ENCODE measurements at places on chromosomes 1 and 21.

DNA sequence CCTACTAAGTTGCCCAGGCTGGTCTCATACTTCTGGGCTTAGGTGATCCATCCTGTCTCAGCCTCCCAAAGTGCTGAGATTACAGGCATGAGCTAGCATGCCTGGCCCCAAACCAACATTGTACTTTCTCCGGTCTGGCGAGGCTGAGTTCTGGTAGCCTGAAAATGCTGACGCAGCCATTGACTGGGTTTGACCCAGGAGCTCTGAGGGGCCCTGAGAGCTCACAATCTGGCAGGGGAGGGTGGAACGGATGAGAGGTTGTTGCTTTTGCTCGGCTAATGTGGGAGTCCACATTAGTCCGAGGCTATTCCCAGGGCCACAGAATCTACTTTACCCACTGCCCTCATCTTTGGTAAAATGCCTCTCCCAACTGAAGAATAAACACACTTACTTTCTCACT, 35.1 kb upstream of the PARP1 start:
- DNase-seq: no peak

GRCh38 chr1:197137322-197137721, 9.1 kb downstream of the ASPM start:
- DNase-seq: no peak

- no peak for DNase-seq
Measured at GRCh38 chr1:171890131-171890530, 48.8 kb downstream of the DNM3 start.

DNA sequence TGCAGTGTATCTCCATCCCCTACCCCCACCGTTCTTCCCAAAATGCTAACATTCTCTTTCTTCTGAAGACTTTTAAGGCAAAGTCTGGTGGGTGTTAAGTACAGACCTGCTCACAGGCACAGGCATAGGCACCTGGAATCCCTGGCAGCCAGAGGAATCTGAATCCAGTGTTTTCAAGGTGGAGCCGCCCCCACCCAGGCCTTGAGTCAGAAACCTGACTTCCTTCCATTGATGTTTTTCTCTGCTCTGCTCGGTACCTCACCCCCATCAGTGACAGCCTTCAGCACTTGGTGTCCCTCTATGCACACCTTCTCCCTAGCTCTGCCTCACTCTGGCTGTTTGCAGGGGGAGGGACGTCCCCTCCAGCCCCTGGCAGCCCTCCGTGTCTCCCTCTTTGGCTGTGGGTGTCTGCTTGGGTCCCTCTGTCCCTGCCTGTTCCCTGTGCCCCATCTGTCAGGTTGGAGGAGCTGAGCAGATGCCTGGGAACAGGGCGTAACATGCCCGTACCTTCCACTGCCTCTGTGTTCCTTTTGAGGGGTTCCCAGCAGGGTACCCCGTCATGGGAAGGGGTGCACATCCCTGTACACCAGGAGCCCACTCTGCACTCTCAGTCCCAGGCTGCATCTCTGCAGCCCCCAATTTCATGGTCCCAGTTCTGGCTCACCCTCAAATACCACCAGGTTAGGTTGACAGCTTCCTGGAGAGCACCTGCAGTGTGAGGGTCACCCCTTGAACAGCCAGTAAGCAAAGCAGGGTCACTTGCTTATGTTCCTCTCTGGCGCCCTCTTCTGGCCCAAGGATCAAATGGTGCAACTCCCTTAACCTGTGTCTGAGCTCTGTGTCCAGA, 6.7 kb downstream of the NCDN start:
- DNase-seq: peak; percentile 41

DNA sequence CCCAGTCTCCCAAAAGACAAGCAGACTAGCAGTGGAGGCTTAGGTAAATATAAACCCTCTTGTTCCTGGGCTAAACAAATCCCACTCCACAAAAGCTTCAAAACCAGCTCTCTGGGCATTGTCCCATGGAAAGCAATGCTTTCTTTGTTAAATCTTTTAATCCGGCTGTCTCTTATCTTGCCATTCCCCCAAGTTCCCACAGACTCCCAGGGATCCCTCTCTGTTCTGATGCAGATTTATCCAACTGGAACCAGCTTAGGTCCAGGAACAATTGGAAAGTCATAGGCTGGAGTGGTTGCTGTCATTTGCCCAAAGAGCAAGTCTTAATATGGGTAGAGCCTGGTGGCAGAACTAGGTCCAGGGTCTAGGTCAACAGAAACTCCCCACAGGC, 110.1 kb upstream of the ATP1A1 start:
- no peak for DNase-seq

- peak; percentile 9 for DNase-seq
Measured at GRCh38 chr21:38669186-38669585, 136.5 kb upstream of the ETS2 start.

DNA sequence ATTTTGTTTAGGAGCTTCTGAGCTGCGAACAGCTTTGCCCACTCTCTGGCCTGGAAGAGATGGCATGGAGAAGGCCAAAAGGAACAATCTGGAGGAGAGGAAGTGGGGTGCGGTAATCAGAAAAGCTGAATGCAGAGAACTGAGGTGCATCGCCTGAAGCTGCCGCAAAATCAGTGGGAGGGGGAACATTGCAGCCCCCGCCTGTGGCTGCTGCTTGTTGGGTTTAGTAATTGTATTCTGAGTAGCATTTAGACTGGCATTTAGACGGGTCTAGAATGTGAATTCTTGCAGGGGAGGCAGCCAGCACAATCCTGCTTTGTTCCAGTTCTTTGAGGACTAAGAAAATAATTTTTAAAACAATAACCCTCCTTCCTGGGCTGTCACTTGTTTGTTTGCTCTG, 25.4 kb downstream of the NFASC start:
- no peak for DNase-seq

DNA sequence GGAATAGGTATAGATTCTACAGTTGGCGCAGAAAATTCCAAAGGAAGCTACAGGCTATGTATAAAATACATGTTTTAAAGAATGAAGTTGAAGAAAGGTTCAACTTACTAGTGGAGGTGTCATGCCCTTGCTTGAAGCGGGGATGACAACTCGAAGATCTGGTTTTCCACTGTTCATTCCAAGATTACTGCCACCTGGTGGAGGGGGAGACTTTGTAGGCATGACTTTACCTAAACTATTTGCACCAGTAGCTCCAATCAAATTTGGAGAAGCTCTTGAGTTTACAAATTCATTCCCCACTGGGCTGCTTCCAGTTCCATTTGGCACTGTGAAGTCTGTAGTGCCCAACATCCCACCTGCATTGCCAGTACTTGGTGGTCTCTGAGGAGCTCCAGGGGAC, 81.7 kb downstream of the AXDND1 start:
- DNase-seq: no peak

DNA sequence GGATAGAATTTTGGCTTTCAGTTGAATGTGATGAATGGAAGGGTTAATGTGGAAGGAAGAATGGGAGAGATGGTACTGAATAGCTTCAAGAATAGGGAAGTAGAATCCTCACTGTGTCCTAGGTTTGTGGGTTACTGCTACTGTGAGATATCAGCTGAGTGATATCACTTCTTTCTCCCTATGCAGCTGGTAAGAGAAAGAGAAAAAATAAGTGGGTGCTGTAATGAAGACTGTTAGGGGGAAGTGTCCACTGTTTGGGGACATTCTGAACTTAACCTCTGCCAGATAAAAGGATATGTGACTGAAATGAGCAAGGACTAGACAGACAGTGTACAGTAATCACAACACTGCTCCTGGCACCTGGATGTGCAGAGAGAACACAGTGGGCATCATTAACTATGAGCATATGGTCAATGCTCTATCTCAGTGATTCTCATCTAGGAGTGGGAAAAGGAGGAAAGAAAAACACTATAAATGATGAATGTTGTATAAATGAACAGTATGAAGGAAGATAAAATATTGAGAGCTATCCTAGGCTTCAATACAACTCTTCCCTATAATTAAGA, 25.6 kb upstream of the MOB3C start:
- DNase-seq: no peak

DNA sequence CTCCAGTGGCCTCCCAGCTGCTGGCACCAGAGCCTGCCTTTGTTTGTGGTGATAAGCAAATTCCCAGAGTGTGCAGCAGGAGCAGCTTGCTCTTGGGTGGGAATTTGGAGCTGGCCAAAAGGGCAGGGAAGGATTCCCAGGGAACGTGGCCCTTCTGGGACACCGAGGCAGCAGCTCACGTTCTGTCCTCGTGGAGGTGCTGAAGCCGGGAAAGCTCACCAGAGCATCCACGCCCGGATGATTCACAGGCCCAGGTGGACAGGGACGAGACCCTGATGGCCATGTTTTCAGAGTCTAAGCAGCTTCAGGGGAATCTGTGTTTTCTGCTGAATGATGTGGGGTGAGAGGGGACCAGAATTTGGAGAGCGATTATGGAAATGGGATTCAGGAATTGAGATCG, 19.1 kb upstream of the KLHDC7A start:
- no peak for DNase-seq

DNA sequence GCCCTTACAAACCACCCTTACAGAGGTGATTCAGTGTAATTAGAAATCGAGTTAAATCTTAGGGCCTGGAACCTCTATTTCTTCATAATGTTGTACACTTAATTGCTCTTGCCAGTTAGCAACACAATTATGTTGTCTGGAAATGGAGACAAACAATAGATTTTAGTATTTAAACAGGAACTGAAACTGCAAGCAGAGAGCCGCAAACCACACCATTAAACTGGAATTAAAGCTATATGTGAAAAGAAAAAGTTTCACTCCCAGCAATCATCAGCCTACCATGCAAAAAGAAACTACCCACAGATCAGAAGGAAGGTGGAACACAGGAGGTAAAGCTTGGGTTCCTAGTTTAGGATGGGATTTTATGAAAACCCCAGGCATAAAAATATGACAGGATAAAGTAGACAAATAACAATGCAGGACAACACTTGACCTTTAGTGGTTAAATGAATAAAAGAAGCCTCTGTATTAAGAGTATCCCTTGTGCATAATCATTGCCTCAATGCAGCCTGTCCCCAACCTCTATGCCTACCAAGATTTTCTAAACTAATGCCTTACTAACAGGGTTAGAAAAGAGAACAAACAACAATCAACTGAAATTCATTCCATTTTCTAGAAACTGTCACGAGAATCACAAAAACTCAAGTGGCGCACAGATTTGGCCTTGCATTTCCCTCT, 304.3 kb upstream of the ESRRG start:
- DNase-seq: no peak

GRCh38 chr1:51101976-51102375, at the start of gene C1orf185:
C1orf185 (plus strand) TSS chr1:51102228; CDS start chr1:51102234, 6 bp downstream.
- DNase-seq: no peak

GRCh38 chr1:204991342-204991844, 51.6 kb upstream of the CNTN2 start:
- peak; percentile 35 for DNase-seq

GRCh38 chr1:21295002-21295401, 4.7 kb upstream of the ECE1 start:
- no peak for DNase-seq

- DNase-seq: peak; percentile 69
Measured at GRCh38 chr1:6587261-6588005, 7.6 kb downstream of the ZBTB48 start.

GRCh38 chr1:5304702-5305101, 650.3 kb downstream of the AJAP1 start:
- DNase-seq: no peak

- no peak for DNase-seq
Measured at GRCh38 chr21:45220071-45220481, 67.6 kb downstream of the POFUT2 start.

- DNase-seq: peak; percentile 40
Measured at GRCh38 chr1:74504125-74504932, 8.1 kb downstream of the LRRC53 start.

DNA sequence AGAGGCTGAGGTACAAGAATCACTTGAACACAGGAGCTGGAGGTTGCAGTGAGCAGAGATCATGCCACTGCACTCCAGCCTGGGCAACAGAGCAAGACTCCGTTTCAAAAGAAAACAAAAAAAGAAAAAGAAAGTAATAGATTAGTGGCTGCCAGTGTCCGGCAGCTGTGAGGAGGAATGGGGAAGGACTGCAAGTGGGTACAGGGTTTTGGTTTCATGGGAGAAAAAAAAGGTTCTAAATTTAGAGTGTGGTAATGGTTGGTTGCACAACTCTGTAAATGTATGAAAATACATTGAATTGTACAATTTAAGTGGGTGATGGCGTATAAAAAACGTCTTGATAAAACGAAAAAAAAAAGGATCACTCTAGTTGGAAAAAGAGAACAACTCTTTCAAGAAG, 6.7 kb downstream of the TAF1A start:
- DNase-seq: no peak

GRCh38 chr1:240491156-240491555, 120.8 kb downstream of the GREM2 start:
- no peak for DNase-seq

DNA sequence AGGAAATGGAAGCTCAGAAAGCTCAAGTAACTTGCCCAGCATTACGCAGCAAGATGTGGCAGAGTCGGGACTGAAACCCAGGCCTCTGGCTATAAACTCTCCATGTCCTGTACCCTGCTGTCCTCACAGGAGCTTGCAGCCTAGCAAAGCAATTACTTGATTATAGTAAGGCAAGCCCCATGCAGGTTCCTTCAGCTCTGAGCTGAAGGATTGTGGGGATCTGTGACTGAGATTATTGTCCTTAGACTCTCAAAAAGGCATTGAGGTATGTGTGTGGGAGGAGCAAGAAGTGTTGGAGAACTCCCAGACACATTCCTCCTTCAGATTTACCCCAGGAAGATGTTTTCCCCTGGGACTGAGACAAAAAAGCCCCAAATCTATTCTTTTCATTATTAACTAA, 124.0 kb upstream of the SPATA6 start:
- DNase-seq: no peak

DNA sequence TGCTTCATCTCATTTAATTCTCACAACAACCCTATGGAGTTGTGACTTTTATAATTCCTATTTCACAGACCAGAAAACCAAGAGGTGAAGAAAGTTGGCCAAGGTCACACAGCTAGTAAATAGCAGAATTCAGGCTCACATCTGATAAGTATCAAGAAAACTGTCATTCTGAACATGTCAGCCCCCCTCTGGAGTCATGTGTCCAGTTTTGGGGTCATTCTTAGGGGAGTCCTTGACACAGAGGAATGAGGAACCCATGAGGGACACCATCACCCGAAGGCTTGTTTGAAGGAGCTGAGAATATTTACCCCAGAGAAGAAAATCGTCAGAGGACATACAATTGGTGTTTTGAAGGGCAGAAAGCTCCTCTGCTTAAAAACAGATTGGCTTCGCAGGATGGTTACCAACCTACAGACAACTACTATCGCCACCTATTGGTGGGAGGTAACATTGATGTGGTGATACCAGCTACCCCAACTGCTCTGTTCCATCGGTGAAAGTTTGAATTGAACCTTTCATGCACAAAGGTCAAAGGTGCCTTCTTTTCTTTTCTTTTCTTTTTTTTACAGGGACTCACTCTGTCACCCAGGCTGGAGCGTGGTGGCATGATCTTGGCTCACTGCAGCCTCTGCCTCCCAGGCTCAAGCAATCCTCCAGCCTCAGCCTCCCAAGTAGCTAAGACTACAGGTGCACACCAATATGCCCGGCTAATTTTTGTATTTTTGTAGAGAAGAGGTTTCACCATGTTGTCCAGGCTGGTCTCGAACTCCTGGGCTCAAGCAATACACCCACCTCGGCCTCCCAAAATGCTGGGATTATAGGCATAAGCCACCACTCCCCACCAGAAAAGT, 31.3 kb downstream of the NCMAP start:
- peak; percentile 5 for DNase-seq
